GM23338 (cell line): ENCODE measurements at places on chromosomes 12 and 14. TPM values are rescaled to one million over a fixed set of nuclear protein-coding genes. Genes with fewer than 3 reads are reported as not detected.

- H3K4me1 ChIP-seq, result peaks cover 24% of the 10 kb centered on the region
- H3K27ac ChIP-seq, result peak overlapping the region; percentile 3; the same call in 1 of the 2 replicates
- DNase-seq, result no peak
- peaks cover 19% of the 10 kb centered on the region for H3K36me3 ChIP-seq
- no peak overlapping the region for H3K4me3 ChIP-seq
Measured at GRCh38 chr12:27319848-27320247, 12.8 kb upstream of the BMAL2 start.

Gene TAS2R7
- not detected in 2 replicates for total RNA-seq

DNA sequence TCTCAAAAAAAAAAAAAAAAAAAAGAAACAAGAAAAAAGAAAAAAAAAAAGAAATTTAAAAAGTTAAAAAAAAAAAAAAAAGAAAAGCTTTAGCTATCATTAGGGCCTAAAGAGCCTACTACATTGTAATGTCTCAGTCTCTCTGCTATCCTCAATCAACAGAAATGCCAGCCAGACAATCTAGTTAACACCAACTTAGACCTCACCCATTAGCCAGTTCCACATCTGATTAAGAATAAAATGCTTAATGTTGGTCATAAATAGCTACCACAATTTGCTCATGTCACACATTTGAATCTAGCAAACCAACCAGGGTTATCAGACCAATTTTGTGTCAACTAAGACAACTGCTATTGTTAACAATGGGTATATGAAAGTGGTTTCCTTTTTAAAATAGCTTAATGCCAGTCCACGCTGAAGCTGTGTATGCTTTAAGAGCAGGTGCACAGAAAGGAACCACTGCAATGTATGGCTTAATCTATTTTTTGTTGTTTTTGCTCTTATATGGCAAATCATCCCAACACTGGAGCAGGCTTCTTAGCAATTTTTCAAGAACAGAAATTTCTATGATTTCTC, 45.5 kb upstream of the SELPLG start:
- no peak overlapping the region for H3K4me3 ChIP-seq
- 0 out of 2 replicates have a peak, but pooled peaks cover 6% of the 10 kb centered on the region for H3K4me1 ChIP-seq
- H3K36me3 ChIP-seq, result no peaks in the 10 kb centered on the region
- no peaks in the 10 kb centered on the region for H3K27me3 ChIP-seq
- H3K27ac ChIP-seq, result no peak overlapping the region

DNA sequence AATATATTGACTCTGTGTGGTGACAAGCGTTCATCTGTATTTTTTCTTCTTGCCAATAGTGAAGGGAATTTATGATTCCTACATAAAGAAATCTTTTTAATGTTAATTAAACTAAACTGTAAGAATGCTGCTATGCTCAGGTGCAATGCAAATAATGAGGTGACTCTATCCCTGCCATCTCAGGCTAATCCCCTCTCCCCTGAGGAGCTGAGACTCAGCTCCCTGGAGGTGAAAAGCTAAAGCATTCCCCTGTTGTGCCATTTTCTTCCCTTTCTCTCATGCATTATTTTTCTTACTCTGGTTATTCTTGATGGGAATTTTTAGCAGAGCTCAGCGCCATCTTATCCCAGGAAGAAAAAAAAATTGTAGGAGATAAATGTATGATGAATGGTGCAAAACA, 113.9 kb upstream of the FGD4 start:
- H3K27ac ChIP-seq, result peak overlapping the region; percentile 33
- H3K36me3 ChIP-seq, result no peaks in the 10 kb centered on the region
- peak; percentile 42 for DNase-seq
- H3K4me1 ChIP-seq, result peaks cover 33% of the 10 kb centered on the region
- no peak overlapping the region for H3K4me3 ChIP-seq

- H3K27ac ChIP-seq, result no peak overlapping the region
- peaks cover 66% of the 10 kb centered on the region for H3K36me3 ChIP-seq
- no peaks in the 10 kb centered on the region for H3K27me3 ChIP-seq
- no peak for DNase-seq
- H3K4me1 ChIP-seq, result peaks cover 6% of the 10 kb centered on the region
Measured at GRCh38 chr12:6559500-6559899, 3.7 kb upstream of the IFFO1 start.

DNA sequence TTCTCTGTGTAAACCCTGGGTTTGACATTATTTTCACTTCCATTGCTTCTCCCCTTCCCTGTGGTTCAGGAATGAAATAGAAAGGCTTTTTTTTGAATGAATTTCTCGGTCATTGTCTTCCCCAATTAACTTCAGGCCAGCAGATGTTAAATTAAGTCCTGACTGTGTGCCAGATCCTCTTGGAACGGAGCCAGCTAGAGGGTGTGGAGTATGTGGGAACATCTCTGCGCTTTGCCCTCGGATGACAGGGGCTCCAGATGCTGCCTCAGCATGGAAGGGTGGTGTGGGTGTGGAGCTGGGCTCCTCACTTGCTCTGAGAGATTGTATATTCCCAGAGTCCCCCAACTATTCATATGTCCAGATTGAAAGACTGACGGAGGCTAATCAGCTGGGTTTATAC, 13.1 kb downstream of the KRT85 start:
- H3K4me1 ChIP-seq, result no peaks in the 10 kb centered on the region
- H3K27me3 ChIP-seq, result no peaks in the 10 kb centered on the region
- no peak overlapping the region for H3K27ac ChIP-seq
- H3K36me3 ChIP-seq, result no peaks in the 10 kb centered on the region

Gene CISTR
- not detected in 2 replicates for total RNA-seq

Gene BMAL2
- total RNA-seq, result 15.9 and 18.2 TPM in 2 replicates

Gene FAR2
- 18.7 and 25.9 TPM in 2 replicates for total RNA-seq

DNA sequence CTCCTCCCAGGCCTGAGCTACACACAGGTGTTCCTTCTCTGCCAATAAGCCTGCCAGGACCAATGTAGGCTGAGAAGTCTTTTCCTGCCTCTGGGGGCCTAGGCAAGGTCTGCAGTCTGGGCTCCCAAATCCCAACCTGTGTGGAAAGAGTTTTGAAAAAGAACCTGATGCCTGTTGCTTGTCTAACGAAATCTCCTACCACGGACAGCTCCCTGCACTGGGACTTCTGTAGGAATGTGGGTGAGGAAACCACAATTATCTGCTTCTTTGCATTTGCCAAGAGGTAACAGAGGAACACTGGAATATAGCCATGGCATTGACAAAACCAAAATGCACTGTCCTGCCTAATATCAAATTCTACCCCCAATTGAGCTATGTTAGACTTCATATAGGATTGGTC, 877.0 kb upstream of the TMEM132C start:
- H3K4me3 ChIP-seq, result no peak overlapping the region
- H3K4me1 ChIP-seq, result no peaks in the 10 kb centered on the region
- no peaks in the 10 kb centered on the region for H3K36me3 ChIP-seq
- no peaks in the 10 kb centered on the region for H3K27me3 ChIP-seq

Gene FIGNL2
- 4.1 and 5.2 TPM in 2 replicates for total RNA-seq

DNA sequence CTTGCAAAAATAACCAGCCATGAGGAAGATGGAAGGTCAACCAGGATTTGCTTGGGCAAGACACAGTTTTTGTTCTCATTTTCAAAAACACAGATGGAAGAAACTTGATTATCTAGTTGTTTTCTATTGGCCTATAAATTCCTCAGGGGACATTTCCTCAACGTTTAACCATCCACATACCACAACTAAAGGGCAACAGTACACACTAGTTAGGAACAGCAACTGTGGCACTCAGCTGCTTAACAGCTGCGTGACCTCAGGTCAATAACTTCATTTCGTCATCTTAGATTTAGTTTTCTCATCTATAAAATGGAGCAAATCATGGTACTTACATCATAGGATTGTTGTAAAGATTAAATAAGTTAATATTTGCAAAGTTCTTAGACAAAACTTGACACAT, 18.7 kb downstream of the SSTR1 start:
- H3K27me3 ChIP-seq, result peaks cover 19% of the 10 kb centered on the region; the same call in 1 of the 2 replicates
- peaks cover 15% of the 10 kb centered on the region for H3K4me1 ChIP-seq
- H3K4me3 ChIP-seq, result no peak overlapping the region
- H3K27ac ChIP-seq, result no peak overlapping the region
- no peaks in the 10 kb centered on the region for H3K36me3 ChIP-seq
- DNase-seq, result no peak

GRCh38 chr14:55938249-55938791, 179.9 kb upstream of the PELI2 start:
- H3K36me3 ChIP-seq, result no peaks in the 10 kb centered on the region
- no peak overlapping the region for H3K4me3 ChIP-seq
- DNase-seq, result no peak
- H3K4me1 ChIP-seq, result no peaks in the 10 kb centered on the region

- H3K36me3 ChIP-seq, result no peaks in the 10 kb centered on the region
- no peak for DNase-seq
- 0 out of 2 replicates have a peak, but pooled peaks cover 11% of the 10 kb centered on the region for H3K4me1 ChIP-seq
- no peaks in the 10 kb centered on the region for H3K27me3 ChIP-seq
Measured at GRCh38 chr14:65550779-65551643, 138.5 kb downstream of the FUT8 start.

Gene ADCY4
- 0.10 and 1.5 TPM in 2 replicates for total RNA-seq

GRCh38 chr12:68109444-68110217, 49.9 kb downstream of the IFNG start:
- H3K4me1 ChIP-seq, result no peaks in the 10 kb centered on the region
- H3K4me3 ChIP-seq, result no peak overlapping the region
- no peaks in the 10 kb centered on the region for H3K27me3 ChIP-seq
- DNase-seq, result no peak

Gene AQP2
- 0.07 TPM in 1 of 2 replicates, not detected in the other for total RNA-seq

Gene ERBB3
- 44.4 and 54.4 TPM in 2 replicates for total RNA-seq

Gene AEBP2
- 48.1 and 48.9 TPM in 2 replicates for total RNA-seq

Gene IL31
- total RNA-seq, result not detected in 2 replicates

DNA sequence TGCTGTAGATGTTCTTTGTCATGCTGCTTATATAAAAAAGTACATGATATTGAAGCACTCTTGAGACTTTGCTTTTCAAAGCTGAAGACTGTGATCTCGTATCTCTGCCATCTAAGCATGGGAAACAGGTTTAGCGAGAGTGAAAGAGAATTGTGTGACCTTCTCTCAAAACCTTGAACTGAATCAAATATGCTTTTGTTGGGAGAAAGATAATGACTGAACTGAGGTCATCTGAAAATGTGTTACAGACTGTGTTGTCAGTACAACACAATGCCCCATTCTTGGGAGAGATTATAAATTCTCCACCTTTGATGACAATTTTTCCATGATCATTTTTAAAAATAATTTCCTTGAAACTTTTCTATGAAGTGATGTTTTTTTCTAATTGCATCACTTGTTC, 272.1 kb upstream of the SEL1L start:
- H3K27ac ChIP-seq, result no peak overlapping the region
- no peak for DNase-seq
- no peak overlapping the region for H3K4me3 ChIP-seq
- no peaks in the 10 kb centered on the region for H3K4me1 ChIP-seq
- no peaks in the 10 kb centered on the region for H3K36me3 ChIP-seq

- no peak for DNase-seq
- H3K4me3 ChIP-seq, result no peak overlapping the region
- no peaks in the 10 kb centered on the region for H3K36me3 ChIP-seq
- H3K4me1 ChIP-seq, result no peaks in the 10 kb centered on the region
Measured at GRCh38 chr14:25887251-25887878, 710.5 kb downstream of the NOVA1 start.

DNA sequence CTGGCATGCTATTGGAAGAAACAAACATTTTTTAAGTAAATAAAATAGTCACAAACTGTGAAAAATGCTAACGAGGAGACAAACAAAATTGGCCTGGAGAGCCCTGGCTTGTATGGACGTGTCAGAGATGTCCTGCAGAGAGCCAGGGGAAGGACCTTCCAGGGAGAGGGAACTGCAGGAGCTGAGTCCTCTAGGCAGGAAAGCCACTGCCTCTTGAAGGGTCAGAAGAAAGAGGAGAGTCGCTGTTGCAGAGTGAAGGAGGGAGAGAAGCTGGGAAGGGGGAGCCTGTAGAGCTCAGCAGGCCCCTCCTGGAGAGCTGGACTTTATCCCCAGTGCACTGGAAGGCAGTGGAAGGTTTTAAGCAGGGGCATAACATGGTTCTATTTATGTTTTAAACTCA, 80.3 kb upstream of the PWP1 start:
- peaks cover 14% of the 10 kb centered on the region for H3K4me1 ChIP-seq
- H3K27me3 ChIP-seq, result no peaks in the 10 kb centered on the region
- H3K36me3 ChIP-seq, result no peaks in the 10 kb centered on the region
- no peak for DNase-seq

Gene KRT79
- 0.21 TPM in 1 of 2 replicates, not detected in the other for total RNA-seq

Gene AMHR2
- 0.24 TPM in 1 of 2 replicates, not detected in the other for total RNA-seq

- H3K4me1 ChIP-seq, result no peaks in the 10 kb centered on the region
- H3K27ac ChIP-seq, result no peak overlapping the region
- H3K27me3 ChIP-seq, result no peaks in the 10 kb centered on the region
- H3K4me3 ChIP-seq, result no peak overlapping the region
- DNase-seq, result no peak
Measured at GRCh38 chr12:125835852-125836251, 770.6 kb downstream of the AACS start.
